Natural killer cell (primary cell): ENCODE measurements at places on chromosomes 2 and 18. TPM values are rescaled to one million over a fixed set of nuclear protein-coding genes. Genes with fewer than 3 reads are reported as not detected.
A peak's percentile ranks its signal among the peaks of the same experiment; 100 is the strongest.

GRCh38 chr2:128270672-128271596, 47.7 kb downstream of the HS6ST1 start:
- DNase-seq, result peak; percentile 6

GRCh38 chr2:189155795-189156194, 23.8 kb downstream of the COL5A2 start:
- DNase-seq, result no peak

DNA sequence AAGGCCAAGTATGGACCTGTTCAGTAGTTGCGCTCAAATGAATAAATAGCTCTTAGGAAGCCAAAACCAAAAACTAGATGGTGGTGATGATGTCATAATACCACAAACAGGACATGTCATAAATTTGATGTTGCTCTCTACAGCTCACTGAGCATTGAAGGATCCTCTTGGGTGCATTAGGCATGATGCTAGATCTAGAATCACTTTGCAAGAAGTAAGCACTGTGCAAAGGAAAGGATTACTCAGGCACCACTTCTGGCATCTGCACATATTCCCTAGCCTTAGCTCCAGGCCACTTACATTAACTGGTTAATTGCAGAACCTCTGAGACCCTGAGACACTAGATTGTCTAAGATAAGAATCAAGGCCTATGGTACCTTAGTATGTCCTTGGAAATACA, 58.0 kb downstream of the LRRTM1 start:
- no peak for DNase-seq

DNA sequence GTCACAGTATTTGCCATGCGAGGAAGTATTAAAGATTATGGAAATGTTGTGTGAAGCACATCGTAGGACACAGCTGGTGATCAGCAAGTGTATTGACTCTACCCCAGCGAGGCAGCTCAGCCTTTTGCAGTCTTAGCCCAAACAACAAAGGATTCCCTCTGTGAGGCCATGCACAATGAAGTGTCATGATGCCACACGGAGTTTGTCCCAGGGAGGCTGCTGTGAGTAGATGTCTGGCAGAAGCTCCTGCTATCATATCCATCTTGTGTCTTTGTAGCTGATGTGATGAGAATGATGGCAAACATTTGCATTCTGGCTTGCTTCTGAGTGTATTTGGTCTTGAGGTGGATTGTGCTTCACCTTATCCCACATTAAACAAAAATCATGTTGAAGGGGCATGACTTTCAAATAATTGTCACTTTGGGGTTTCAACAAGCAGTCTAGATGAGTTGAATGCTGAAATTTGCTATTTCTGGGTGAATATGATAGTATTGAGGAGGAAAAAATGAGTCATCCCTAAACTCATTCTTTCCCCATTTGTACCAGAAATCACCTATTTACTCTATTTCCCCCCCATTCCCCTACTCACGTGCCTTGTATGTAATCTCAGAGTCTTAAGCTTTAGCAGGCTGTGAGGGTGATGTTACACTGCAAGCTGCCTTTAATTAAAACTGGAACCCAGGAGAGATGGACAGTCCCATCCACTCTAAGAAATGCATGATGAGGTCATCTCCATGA, 273.5 kb downstream of the RNF144A start:
- no peak for DNase-seq

The HOXD1 gene
- 0.12 TPM for total RNA-seq

GRCh38 chr18:46559946-46560670, 96.9 kb downstream of the LOXHD1 start:
- DNase-seq, result no peak

DNA sequence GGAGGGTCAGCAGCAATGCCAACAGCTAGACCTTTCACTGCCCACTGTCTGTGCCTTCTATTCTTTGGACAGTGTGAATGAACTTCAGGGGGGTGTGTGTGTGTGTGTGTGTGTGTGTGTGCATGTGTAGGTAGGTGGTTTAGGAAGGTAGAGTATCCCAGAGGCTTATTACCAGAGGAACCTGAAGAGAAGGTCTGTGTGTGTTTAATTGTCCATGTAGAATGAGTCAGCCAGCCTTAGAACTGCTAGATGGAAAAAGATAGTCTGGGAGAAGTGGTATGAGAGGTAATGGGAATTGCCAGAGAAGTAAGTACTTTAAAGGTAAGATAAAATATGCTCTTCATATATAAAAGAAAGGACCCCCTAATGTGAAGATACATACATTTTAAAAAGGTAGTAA, 522.2 kb downstream of the PIK3C3 start:
- DNase-seq, result no peak

DNA sequence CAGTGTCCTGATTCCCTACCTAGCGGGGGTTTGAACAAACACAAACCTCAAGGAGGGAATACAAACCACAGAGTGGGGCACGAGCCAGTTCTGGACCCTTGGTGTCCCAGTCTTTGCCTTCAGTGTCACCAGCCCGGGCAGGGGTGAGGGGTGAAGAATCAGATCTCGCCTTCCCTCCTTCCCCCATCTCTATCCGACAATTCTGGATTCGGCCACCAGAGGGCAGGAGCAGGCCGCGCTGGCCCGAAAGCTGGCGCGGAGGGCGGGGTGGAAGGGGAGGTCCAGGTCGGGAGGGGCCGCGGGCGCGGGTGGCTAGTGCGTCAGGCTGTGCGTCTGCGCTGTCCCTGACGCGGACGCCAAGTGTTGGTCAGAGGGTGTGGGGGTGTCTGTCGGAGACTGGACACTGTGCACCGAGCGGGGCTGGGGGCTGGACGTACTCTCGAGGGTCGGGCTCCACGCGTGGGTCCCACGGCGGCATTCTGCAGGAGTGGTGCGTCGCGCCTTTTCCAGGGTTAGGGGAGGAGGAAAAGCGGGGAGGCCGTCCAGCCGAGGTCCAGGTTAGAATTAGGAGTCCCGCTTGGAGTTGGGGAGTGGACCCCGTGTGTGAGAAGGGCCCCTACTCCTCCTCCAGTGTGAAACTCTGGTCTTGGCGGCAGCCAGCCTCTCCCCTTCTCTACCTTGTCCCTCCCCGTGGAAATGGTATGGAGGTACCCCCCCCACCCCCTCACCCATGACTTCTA, 2.9 kb upstream of the CRYBA2 start:
- DNase-seq, result peak; percentile 70

GRCh38 chr2:71802556-71802955, 345.1 kb downstream of the CYP26B1 start:
- no peak for DNase-seq

- DNase-seq, result no peak
Observed at GRCh38 chr18:24763765-24764513, 303.5 kb downstream of the HRH4 start.

DNA sequence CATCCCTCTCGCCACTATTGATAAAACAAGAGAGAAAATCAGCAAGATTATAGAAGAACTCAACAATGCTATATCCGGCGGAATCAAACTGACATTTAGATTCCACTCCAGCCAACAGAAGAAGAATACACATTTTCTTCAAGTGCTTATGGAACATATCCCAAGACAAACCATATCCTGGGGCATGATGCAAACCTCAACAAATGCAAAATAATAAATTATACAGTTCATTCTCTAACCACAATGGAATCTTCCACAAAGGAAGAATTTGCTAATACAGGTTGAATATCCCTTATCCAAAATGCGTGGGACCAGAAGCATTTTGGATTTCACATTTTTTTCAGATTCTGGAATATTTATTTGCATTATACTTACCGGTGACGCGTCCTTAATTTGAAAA, 51.4 kb upstream of the YPEL5 start:
- no peak for DNase-seq

- DNase-seq, result no peak
Observed at GRCh38 chr2:152433289-152433688, 98.3 kb downstream of the FMNL2 start.

The ALPG gene
- not detected for total RNA-seq

GRCh38 chr2:101768556-101769220, 71.2 kb downstream of the MAP4K4 start:
- DNase-seq, result peak; percentile 52
